ENCODE measurements at places on chromosomes 4 and X.

DNA sequence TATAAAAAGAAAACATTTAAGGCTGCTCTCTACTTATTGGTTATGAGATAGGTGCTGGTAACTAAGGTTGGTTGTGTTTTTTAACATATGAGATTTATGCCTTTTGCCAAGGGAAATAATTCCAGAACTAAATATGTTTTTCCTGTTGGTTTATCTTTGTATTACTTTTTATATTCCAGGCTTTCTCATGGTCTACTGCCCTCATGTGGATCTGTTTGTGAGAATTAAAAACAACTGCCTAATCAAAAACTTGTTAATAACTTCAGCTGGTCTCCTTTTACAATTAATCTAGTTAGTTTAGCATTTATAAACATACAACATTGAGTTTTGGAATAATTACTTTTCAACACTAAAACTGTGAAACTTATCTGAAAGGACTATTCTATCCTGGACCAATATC is 1208.3 kb downstream of the ADGRL3 start:
- no peak for DNase-seq

DNA sequence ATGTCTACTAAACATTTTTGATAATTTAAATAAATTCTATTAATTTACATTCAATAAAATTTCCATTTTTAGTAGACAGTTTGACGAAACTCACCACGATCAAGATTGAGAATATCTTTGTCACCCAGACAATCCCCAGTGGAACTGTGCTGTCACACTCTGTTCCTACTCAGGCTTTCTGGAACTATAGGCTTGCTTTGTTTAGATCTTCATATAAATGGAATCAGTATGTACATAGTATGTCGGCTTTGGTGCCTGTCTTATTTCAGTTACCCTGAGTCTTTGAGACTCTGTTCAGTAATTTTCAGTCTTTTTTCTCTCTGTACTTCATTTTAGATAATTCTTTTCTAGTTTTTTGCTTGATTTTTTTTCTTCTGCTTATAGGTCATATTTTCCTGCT is 163.5 kb upstream of the EMCN start:
- no peak for DNase-seq

- no peak for DNase-seq
Observed at GRCh38 chr4:2068198-2068470, 9.0 kb downstream of the NAT8L start.

DNA sequence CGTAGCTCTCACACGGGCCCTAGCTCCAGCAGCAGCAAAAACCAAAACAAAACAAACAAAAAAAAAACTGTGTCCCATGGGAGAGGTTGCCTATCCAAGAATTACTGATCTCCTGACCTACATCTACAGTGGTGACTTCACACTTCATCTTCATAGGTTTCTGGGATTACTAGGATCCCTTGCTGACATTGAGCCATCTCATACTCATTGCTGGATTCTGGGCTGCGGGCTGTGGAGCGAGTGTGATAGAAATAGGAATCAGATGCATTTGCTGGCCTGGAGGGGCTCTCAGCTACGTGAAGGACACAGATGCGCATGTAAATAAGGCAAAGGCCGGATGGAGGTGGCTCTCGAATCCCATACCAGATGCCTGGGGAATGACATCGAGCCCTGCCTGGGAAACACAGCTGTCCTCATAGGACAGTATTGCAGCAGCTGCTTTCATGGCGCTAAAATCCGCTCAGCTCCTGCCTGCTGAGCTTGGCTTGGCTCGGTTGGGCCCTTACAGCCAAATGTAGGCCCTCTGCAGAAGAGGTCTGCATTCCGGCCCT is 41.7 kb downstream of the CNGA2 start:
- DNase-seq = no peak

GRCh38 chr4:72375073-72375736 is 193.8 kb downstream of the ADAMTS3 start:
- DNase-seq = peak; percentile 81

DNA sequence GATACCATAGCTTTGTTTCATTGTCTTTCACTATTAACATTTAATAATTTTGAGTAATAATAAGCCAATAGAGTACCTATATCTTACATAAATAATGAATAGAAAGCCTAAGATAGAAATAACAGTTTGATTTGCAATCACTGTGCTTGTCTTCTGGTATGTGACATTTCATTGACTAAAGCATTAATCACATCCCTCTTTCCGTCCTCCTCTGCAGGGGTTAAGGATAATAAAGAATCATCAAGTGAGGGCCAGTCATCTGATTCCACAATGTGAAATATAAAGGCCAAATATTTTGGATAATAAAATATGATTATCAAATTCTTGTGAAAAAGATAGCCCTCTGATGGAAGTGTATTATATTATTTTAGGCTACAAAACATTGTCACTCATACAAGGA is 2073.4 kb downstream of the ARAP2 start:
- DNase-seq = peak; percentile 52

DNA sequence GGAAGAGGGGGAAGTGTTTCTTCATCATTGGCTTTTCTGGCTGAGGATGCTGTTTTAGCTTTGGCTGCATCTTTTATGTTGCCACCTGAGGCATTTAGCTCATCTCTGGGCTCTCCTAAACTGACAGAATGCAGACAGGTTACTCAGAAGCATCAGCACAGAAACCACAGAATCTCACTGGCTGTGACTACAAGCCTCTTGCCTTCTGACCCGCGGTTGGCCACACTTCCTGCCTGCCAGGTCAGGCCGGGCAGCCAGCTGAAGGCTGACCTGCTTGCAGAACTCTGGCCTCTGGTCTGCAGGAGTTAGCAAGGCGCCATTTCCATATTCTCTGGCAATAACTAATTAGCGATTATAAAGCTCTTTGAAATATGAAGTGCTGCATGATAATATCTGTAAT is 366.5 kb downstream of the MID1IP1 start:
- DNase-seq = no peak

DNA sequence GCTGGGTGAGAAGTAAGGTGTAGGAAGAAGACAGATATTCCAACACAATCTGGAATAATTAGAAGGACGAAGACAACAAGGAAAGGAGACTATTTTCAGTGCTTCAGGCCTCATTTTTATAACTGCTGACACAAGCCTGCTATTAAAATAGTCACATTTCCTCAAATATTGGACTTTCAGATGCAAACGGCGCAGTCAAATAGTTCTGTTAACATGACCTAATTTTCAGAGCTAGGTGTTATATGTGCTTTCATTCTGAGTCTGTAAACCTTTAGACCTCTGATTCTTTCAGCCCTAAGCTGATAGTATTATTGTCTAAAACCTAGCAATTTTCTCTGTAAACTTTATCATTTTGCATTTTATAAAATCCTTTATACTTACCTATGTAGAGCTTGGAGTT is 261.5 kb downstream of the IL1RAPL1 start:
- DNase-seq = no peak

Data from bronchial epithelial cell (primary cell).